ENCODE measurements at places on chromosomes 7 and 10. TPM values are rescaled to one million over a fixed set of nuclear protein-coding genes. Genes with fewer than 3 reads are reported as not detected.

GRID2IP gene
- total RNA-seq: 2.5 TPM

GRCh38 chr10:50350366-50350765 is 99.0 kb upstream of the ASAH2 start:
- DNase-seq: no peak

GRCh38 chr7:44213206-44213876 is 12.6 kb downstream of the YKT6 start:
- DNase-seq: no peak

GPR85 gene
- 0.20 TPM for total RNA-seq

DNA sequence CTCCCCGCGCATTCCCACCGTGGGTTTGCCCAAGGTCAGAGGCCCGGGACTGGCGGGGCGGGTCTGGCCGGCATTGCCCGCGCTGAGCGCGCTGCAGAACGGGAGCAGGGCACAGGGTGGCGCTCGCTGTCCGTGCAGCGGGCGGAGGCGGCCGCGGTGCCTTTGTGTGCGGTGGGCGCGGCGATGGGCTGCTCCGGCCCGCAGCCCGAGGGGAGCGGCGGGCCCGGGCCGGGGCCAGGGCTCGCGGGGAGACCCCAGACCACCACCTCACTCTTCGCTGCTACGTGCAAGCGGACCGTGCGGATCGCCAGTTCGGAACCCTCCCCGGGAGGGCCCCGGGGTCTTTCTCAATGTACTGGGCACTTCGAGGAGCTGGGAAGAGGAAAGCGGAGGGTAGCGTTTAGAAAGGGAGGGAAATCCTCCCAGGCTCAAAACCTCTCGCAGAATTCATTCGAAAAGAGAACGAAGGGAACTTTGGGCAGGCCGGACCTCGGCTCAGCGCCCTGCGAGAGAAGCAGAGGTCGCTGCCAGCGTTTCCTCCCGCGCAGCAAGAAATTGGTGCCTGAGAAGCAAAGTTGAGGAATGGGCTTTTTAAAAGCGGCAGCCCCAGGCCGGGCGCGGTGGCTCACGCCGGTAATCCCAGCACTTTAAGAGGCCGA is 8.5 kb downstream of the SP8 start:
- peak; percentile 79 for DNase-seq

FAM25C gene
- not detected for total RNA-seq

- DNase-seq: no peak
Measured at GRCh38 chr10:4267086-4267773, 482.2 kb upstream of the KLF6 start.

HABP2 gene
- total RNA-seq: 112 TPM

GRCh38 chr10:102505462-102506115 is 1.8 kb downstream of the SUFU start:
- DNase-seq: no peak

DNA sequence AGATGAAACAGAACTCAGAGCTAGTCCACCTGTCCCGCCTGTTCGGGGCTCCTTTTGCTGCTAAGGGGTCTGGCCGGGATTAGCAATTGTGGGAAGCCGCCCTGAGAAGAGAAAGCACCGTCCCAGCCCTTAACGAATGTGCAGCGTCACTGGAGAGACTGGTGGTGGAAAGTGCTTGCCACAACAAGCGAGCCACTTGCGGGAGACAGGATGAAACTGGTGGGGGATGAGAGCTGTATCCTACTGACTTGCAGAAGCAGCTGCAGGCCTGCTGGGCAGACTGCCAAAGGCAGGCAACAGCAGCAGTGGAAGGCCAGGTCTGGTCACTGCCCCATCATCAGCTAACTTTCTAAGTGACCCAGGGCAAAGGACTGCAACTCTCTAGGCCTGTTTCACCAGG is 95.4 kb downstream of the FAM53B start:
- DNase-seq: no peak

- no peak for DNase-seq
Measured at GRCh38 chr7:17940951-17941431, 697 bp upstream of the SNX13 start.

SPDYE8 gene
- 0.22 TPM for total RNA-seq

SPOCK2 gene
- total RNA-seq: 47.7 TPM

SPAM1 gene
- not detected for total RNA-seq

DNA sequence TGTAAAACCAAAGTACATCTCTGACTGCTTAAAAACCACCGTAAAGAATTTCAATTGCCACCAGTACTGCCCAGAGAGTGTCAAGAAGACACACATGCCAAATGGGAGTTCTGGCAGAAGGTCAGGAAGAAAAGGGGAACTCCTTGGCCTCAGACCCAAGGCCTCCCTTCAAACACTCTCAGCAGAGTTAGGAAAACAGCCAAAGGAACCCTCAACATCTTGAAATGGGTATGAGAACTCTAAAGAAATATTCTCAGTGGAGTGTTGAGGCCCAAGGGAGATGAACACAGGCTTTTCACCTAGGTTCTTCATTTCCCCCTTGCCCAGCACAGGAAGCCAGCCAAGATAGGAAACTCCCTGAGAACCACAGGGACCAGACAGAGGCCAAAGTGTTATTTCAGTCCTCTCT is 96.1 kb upstream of the ASAH2 start:
- no peak for DNase-seq

HECW1 gene
- 0.09 TPM for total RNA-seq

GRCh38 chr7:73705551-73705920 is 13.9 kb downstream of the STX1A start:
- DNase-seq: no peak

DNA sequence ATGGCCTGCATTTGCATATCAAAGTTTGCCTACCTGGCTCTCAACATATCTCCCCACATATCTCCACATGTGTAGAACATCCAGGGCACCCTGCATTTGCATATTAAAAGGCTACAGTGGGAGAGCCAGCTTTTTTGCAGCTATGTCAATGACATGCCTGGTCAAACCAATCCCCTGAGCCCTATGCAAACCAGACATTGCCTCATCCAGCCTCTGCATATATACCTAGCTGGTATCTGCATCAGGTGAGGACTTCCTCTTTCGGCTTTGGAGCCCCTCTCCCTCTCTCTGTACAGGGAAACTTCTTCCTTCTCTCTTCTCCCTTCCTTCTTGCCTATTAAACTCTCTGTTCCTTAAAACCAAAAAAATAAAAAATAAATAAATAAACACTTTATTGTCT is 142.7 kb upstream of the STEAP4 start:
- DNase-seq: no peak

FAM13C gene
- total RNA-seq: 6.4 TPM

DNA sequence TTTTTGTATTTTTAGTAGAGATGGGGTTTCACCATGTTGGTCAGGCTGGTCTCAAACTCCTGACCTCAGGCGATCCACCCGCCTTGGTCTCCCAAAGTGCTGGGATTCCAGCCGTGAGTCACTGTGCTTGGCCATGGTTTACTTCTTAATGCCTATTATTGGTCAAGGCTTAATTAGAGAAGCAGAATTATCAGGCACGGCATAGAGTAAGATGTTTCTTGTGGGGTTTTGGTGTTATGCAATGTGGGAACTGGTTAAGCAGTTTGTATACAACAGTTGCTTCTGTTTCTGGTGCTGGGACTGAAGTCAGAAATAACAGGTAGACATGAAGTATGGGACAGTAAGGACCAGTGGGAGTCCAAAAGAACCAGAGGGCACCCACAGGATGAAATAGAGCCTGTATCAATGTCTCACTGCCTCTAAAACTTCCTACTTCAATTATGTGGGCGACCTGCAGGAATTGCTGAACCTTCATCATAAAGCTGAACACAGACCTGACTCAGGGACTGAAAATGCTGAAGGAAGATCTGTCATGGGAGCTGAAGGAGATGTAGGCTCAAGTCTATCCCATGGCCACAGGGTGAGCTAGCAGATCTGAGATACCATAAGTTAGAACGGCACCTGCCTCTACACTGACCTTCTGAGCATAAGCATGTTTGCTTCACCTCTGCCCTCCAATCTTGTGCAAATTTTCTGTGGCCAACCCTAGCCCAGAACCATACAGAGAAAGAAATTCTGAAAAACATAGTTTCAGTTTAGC is 38.3 kb upstream of the VCL start:
- no peak for DNase-seq

AGAP9 gene
- 20.3 TPM for total RNA-seq

PTPRZ1 gene
- 0.74 TPM for total RNA-seq

DNA sequence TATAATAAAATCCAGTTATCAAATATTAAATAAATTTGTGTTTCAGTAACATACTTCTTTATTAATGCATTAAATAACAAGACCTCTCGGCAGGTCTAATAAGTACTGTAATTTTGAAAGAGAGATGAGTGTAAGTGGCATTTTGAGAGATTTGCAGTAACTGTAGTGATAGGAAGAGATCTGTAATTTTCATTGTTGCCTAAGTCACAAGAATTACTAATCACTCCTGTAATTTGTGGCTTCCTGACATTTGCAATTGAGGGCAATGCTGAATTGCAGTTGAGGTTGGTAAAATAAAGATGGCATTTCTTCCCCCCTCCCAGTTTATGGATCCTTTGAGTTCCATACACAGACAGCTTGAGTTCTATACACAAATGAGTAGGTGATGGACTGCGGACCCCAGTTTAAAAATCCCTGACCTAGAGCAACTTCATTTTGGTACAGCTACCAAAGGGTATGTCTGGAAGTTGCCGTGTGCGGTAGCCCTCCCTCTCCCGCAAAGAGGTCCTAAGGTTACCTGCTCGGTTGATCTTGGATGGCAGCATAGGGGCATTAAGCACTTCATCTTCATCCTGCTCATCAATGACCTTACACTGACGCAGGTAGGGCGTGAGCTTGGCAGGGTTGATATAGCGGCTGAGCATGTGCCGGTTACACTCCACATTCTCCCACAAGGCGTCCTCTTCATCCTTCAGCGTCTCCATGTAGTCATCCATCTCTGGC is 96.4 kb downstream of the CARD11 start:
- no peak for DNase-seq

MET gene
- 46.0 TPM for total RNA-seq

GRCh38 chr10:119358152-119358512 is 150.8 kb downstream of the GRK5 start:
- no peak for DNase-seq

DNA sequence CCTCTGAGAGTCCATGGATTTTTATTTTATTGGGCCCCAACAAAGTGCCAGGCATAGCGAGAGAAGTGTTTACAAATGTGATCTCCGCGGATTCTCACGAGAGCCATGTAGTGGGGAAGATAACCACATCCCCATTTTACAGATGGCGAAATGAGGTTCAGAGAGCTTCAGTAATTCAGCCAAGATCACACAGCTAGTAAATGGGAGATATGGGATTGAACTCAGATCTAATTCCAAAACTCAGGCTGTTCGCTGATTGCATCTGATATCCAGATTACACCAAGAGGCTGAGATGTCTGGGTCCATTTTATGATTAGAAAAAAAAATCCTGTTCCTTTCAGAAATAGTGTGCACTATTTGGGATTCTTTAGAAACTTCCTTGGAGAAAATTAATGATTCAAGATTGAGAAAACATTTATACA is 1.3 kb downstream of the FAS start:
- DNase-seq: no peak

POLR2J2 gene
- total RNA-seq: 8.6 TPM

- no peak for DNase-seq
Measured at GRCh38 chr7:135817583-135817982, 69.0 kb upstream of the FAM180A start.

DNAJC30 gene
- 11.1 TPM for total RNA-seq

DNA sequence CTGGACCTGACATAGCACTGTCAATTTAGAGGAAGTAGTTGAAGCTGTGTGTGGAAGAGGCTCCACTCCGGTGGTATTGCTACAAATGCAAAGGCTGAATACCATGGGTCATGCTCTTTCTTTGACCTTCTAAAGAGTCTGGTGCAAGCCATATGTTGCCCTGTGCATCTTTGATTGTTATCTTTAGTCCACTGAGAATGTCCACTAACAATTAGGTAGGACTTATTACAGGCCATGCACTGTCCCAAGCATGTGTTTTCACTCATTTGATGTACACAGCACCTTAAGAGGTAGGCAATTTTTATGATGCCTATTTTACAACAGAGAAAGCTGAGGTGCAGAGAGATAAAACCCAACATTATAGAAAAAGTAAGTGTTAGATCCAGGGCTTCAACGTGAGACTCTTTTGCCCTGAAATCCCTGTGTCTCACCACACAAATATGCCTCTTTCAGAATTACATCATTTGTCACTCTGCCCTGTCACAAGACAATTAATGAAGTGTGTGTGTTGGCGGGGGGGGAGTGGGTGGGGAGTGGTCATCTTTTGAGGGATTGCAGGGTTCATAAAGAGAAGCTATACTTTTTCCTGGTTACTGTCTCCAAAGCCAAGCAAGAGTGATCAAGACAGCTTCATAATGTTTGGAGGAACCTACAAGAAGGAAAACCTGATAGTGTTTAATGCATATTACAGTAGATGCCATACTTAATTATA is 637.6 kb upstream of the IGFBP3 start:
- no peak for DNase-seq

DNA sequence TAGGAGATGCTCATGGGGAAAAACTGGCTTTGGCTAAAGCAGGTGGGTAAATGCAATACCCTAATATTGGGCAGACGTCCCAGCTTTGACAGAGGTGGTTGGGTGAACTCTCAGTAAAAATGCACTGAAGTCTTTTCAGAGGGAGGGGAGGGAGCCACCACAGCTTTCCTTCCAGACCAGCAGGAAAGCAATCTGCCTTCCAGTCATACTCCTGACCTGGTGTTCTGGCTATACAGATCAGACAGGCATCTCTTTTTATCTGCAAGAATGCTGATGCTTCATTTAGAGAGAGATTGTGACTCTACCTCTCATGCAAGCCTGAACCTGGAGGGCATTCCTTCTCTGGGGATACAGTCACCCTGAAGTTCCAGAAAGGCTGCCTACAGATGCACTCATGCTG is 52.6 kb upstream of the ICA1 start:
- no peak for DNase-seq

ABCA13 gene
- 0.07 TPM for total RNA-seq

VSTM2A gene
- 1.1 TPM for total RNA-seq

DNA sequence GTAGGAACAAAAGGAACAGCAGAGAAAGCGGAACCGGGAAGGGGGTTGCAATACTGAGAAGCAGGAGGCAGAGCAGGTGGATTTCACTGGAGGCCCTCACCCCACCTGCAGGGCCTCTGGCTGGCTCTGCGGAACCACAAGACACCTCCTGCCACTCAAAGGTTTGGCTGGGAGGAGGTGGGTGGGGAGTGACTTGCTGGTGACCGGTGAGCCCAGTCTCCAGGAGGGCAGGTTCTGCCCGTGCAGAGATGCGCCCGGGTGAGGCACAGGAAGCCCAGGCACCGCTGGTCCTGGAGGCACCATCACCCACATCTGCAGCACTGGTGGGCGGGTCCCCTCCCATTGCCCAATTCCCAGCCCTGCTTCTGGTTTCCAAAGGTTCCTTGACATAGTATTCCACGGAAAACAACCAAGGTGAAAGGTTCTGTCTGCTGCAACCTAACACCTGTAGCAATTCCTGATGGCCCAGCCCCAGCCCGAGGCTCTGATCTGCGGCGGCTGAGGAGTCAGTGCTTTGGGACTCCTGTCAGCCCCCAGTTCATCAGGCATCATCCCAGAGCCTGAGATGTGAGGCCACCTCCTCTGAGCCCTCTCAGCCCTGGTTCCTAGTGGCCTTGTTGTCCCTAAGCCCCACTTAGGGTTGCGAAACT is 64.4 kb downstream of the CALML3 start:
- no peak for DNase-seq

DNA sequence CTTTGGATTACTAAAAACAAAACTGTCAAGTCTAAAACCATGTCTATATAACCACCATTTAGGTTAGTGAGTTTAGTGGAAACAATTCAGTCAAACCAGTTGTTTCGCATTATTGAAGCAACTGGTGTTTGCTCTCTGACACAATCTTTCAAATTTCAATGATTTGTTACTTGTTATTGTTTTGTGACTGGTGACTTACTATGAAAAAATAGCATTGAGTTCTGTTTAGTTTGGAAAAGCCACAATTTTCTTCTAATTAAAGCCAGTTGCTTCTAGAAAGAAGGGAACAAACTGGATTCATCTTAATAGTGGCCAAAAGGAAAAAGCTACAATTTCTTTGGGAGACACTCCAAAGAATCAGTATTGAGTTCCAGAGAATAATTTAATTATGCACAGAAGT is 30.4 kb downstream of the LAMB4 start:
- no peak for DNase-seq
